ENCODE measurements at places on chromosomes 1 and 21.

GRCh38 chr1:170732252-170732588, 68.3 kb downstream of the PRRX1 start:
- DNase-seq = peak; percentile 73

GRCh38 chr1:177984136-177984525, 14.3 kb upstream of the SEC16B start:
- DNase-seq = peak; percentile 96

- no peak for DNase-seq
Measured at GRCh38 chr1:15261155-15262002, 14.4 kb downstream of the FHAD1 start.

DNA sequence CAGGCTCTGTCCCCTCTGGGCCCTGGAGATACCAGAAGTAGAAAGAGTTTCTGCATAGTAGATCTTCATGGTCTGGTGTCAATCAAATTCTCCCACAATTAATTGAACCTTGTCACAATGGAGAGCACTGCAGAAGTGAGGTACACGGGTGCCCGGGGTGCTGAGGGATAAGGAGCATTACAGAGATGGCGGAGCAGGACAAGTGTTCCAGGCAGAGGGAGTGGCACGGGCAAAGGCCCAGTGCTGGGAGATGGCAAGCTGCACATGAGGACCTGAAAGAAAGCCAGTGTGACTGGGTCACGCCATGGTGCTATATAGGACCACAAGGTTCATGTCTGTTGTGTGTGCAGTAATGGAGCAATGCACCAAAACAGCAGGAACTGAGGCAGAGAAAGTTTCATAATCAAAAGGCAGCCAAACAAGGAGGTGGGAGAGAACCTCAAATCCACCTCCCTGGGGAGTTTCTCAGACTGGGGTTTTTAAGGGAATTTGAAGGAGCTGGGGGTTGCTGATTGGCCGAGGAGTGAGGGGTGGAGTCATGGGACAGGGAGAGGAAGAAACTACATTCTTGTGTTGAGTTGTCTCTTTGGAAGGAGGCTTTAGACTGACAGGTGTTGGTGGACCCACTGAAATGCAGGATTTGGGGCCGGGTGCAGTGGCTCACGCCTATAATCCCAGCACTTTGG, 27.7 kb downstream of the ACOT11 start:
- no peak for DNase-seq

GRCh38 chr1:161768986-161769672, 3.0 kb downstream of the ATF6 start:
- DNase-seq = no peak

DNA sequence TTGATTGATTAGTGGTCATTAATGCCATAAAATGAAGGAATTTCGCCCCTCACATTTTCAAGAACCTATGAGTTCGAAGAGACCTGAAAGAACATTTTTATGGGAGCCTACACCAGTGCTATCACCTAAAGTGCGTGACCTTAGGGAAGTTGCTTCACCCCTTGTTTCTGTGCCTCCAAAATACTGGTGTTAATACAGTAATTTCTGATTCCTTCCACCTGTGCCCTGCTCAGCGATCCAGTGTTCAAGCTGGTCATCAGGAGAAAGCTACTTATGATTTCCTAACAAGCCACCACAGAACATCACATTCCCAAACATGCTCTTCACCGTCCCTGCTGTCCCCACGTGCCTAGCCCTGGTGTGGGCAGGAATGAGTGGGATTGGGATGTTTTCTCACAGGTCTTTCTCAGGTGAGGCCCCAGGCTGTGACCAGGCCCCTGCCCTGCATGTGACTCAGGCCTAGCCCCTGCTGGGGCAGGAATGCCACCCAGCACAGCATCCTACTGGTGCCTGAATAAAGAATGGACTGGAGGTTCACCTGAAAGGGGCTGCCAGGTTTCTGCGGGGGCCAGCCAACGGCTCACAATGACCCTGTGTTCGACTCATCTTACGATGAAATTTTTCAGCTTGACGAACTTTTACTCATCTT, 60.3 kb downstream of the CD247 start:
- no peak for DNase-seq

- DNase-seq = no peak
Measured at GRCh38 chr1:229951856-229952534, 115.0 kb upstream of the GALNT2 start.

DNA sequence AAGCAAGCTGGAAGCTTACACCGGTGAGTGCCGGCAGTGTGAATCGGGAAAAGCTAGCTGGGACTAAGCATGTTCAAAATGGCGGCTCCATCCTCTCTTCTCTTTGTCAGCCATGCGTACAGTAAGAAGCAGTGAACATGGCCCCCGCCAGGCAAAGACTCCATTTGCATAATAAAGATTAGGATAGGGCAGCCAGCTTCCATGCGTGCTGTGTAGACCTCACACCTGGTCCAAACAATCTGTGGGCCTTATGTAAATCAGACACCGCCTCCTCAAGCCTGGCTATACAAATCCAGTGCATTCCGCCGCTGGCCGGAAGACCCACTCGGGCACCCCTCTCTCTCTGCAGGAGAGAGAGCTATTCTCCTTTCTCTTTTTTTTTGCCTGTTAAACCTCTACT, 150.3 kb downstream of the TIAM1 start:
- no peak for DNase-seq

- no peak for DNase-seq
Measured at GRCh38 chr1:220527279-220527907, 543 bp upstream of the MARK1 start.

GRCh38 chr1:145956781-145957442, 905 bp downstream of the LIX1L start:
- peak; percentile 43 for DNase-seq

GRCh38 chr1:226608699-226609505, 60.3 kb downstream of the STUM start:
- peak; percentile 40 for DNase-seq

DNA sequence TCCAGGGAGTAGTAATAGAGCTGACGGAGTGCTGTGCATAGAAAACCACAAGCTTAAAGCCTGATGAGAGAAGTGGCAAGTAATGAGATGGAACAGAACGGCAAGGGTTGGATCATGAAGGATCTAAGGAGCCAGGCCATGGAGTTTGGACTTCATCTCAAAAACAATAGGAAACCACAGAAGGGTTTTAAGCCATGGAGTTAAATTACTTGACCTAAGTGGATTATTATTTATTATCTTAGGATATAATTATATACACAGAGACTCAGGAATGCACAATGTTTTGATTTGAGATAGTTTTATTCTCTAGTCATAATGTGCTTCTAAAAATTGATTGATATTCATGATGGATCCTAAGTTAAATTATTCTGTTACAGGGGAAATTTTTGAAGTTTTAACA, 242.4 kb downstream of the PLPP3 start:
- DNase-seq = no peak

GRCh38 chr21:45408271-45408791, 3.4 kb downstream of the COL18A1 start:
- no peak for DNase-seq

GRCh38 chr1:1914971-1915692, at the start of gene CALML6:
Gene CALML6 (plus strand): TSS chr1:1915260. CDS start chr1:1915281, 21 bp downstream.
- DNase-seq = no peak

DNA sequence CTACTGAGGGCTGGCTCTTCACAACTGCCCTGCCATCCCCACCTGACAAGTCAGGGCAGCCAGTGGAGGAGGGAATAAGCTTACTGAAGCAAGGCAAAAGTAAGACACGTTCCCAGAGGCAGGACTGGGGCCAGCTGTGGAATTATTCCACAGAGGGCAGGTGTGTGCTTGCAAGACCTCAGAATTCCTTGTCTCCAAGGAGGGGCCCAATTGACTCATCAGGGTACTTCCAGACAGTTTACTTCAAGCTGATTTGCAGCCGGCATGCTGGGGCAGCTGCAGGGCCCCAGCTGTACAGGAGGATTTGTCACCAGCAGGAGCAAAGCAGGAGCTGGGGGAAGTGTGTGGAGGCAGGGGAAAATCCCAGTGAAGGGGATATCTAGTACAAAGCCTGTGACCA, 167.5 kb upstream of the CAMK1G start:
- DNase-seq = peak; percentile 59

- no peak for DNase-seq
Measured at GRCh38 chr1:54836594-54836993, 35.5 kb upstream of the TTC22 start.

DNA sequence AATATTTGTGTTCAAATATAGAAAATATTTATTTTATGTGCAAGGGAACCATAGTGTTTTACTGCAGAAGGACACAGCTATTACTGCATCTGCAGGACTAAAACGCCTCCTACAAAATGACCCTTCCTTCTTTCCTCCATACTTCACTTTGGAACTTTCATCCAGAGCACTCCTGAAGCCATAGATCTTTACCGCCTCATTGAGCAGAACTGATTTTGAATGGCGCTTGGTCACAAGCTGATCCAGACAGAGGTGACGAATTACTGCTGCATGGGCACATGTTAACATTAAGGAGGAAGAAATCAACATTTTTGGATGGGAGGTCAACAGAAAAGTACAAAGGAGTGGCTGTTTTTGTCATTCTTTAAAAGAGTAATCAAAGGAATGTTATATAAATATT, 931.6 kb downstream of the NCAM2 start:
- no peak for DNase-seq

GRCh38 chr1:54581621-54582035, 33.6 kb downstream of the ACOT11 start:
- DNase-seq = peak; percentile 48

DNA sequence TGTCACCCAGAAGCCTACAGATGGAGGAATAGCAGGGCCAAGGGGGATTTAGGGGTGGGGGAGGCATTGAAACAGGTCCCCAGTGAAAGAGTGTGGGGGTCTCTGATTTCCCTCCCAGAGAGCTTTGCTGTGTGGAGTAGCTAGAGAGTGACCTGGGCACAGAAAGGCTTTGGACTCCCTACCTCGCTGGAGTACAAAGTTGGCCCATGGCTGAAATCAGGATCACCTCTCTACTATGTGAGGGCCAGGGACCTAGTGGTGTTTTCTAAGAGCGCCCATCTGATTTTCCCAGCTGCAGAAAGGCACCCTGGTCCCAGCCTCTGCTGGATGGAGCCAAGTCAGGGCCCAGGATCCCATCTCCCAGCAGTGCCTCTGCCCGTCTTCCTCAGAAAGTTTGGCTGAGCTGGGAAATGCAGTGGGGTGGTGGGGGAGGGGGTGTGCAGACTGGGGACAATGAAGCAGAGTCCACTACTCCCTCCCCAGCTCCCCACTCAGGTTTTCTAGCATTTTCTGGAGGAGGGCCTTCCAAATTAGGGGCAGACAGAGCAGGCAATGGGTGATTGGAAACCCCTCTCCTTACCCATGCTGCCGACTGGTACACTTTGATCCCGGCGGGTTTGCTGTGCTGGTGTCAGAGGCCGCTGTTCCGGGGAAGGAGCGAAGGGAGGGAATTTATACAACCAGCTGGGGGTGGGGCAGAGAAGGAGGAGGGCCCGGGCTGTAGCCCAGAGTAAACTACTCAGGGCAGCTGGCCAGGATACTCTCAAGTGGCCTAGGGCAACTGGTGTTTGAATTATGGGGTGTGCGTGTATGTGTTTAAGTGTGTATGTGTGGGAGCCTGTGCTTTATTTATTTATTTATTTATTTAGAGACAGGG, at the start of gene SELENBP1:
SELENBP1 (minus strand) TSS at position 648 of the 877 bp plus-strand sequence; CDS start at position 584, 64 bp downstream.
- DNase-seq = peak; percentile 61

- no peak for DNase-seq
Measured at GRCh38 chr1:45499415-45499769, 481 bp downstream of the CCDC163 start.

GRCh38 chr1:193685986-193686385, 499.6 kb upstream of the B3GALT2 start:
- no peak for DNase-seq

- no peak for DNase-seq
Measured at GRCh38 chr1:14267991-14268390, 330.5 kb upstream of the KAZN start.

DNA sequence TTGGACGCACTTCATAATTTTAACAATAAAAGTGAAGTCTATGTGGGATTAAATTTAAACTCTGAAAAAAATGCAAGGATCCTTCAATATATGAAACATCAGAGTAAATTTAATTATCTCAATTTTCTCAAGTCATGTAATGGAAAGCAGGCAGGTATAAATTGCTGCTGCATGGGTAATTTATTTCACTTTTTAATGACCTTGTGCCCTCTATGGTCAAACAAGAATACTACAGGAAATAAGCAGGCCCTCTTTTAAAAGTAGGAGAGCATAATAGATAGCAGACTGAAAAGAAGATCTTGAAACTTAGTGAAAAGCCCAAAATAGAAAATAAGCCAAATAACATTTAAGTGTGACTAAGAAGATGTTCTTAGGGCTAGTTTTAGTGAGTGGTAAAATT, 22.9 kb downstream of the BCAS2 start:
- DNase-seq = no peak

DNA sequence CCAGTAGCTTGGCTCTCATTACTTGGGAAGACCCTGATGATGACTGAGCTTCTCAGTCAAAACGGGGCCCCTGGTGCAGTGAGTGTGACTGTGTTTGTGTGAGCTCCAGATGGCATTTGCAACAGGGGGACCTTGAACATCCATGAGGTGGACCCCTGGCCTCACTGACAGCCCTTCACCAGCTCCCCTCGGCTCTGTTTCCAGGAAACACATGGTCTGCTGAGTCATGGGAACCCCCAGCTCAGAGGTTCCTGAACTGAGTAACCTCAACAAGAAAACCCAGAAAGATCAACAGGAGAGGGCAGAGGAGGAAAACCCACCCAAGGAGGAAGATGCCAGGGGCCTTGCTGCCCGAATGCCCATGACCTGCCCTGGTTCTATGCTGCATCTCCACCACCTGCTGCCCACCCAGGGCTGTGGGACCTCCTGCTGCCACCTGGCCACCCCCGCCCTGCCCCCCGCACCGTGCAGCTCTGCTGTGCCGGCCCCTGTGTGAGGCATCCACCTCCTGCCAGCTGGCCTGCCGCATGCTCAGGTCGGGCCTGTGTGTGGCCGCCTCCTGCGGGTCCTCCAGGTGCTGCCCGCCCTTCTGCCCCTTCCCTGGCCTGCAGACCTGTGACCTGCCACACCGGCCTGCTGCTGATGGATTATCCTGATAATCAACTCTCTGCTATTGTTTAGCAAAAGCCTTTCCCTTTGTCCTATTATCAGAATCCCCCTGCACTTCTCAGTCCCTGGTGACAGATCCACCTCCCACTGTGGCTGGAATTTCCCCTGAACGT, 4.2 kb upstream of the KRTAP12-1 start:
- DNase-seq = no peak

GRCh38 chr21:33495743-33496142, 4.2 kb upstream of the DNAJC28 start:
- no peak for DNase-seq

- peak; percentile 23 for DNase-seq
Measured at GRCh38 chr1:31936278-31936980, 1.7 kb downstream of the PTP4A2 start.

DNA sequence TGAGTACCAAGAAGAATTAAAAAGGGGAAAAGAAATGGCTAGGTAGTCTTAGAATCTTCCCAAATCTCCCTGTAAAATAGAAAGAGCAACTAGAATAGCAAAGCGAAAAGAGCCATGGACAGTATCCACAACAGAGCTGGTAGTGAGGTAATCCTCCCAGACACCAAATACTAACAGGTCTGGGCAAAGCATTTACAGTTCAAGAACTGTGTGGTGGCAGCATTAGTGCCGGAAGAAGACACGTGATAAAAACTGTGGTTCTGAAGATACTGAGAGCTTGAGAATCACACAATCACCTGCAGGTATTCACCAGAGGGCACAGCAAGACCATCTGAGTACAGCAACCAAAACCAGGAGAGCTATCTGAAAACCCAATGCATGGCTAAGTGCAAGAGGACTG, 31.8 kb upstream of the OLIG2 start:
- no peak for DNase-seq
